ENCODE measurements at places on chromosomes 5 and 9. TPM values are rescaled to one million over a fixed set of nuclear protein-coding genes. Genes with fewer than 3 reads are reported as not detected.

The SV2C gene
- not detected for total RNA-seq

The PCDHA3 gene
- total RNA-seq: not detected

The ASTN2 gene
- 4.2 TPM for total RNA-seq

The ZFP2 gene
- total RNA-seq: 0.39 TPM

The BNC2 gene
- total RNA-seq: 27.3 TPM

The SLC36A2 gene
- not detected for total RNA-seq

The SPAAR gene
- 0.39 TPM for total RNA-seq

Data from epithelial cell of alveolus of lung (primary cell).